ENCODE measurements at places on chromosomes 16 and 17.

DNA sequence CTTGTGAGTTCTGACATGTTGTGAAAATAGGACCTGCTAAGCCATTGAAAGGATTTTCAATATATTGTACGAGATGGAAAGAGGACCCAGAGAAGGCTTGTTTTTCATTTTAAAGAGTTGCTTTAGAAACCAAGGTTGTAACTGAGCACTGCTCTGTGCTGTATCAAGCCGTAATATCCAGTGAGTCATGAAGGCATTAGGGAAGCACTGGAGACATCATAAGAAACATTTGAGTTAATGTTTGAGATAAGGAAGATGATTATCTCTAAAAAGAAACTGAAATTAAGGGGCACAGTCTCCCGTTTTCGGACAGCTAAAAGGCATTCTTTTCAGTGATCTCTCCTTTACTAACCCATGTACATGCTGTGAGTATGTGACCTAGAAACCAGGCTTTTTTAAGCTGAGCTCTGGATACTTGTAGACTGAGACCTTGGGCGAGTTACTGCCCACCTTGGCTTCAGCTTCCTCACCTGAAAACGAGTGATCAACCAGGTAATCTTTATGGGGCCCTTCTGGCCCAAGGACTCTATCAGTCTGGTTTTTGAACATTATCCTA lies 149.2 kb upstream of the TBX2 start:
- DNase-seq, result no peak

- DNase-seq, result no peak
These were observed 1.1 kb upstream of the MYH11 start for GRCh38 chr16:15857724-15858560.

- DNase-seq, result no peak
These were observed 11.9 kb downstream of the C16orf86 start for GRCh38 chr16:67678354-67679023.

GRCh38 chr16:53067675-53068074 lies 12.9 kb downstream of the CHD9 start:
- no peak for DNase-seq

- no peak for DNase-seq
These were observed 83.9 kb downstream of the HIC1 start for GRCh38 chr17:2138761-2139160.

DNA sequence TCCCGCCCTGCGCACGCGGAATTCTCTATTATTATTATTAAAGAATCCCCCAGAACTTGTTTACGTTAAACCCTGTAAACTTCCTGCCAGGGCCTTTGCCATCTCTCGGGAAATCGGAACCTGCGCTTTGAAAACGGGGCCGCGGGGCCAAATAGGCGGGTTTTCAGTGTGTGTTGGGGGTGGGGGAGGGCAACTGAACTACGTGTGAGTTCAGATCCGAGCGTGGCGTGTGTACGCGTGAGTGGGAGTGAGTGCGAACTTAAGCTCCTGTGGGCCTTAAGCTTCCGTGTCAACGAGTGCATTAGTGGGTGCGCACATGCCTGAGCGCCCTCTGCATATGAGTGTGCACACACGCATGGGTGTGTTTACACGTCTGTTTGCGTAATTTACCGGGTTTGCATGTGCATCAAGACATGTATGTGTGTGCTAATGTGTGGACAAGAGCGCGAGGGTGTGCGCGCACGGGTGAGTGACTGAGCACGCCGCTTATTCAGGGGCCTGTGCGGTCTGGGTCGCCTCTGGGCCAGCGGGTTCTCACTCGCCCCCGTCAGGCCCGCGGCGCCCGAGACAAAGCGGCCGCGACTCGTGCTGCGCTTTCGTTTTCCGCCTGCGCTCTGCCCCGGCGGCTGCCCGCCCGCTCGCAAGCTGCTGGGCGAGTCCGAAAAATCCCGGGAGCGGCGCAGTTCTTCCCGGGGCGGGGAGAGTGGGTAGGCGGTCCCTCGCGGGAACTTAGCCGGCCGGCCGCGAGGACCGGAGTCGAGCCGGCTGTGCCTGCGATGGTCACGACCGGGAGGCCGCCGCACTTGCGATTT lies 1.2 kb upstream of the FOXF1 start:
- DNase-seq, result no peak

- no peak for DNase-seq
These were observed 185.5 kb downstream of the NTN1 start for GRCh38 chr17:9206741-9207332.

GRCh38 chr17:54191261-54191660 lies 368.5 kb downstream of the KIF2B start:
- DNase-seq, result no peak

- DNase-seq, result no peak
These were observed 482.7 kb upstream of the EEF2KMT start for GRCh38 chr16:5580296-5580695.

GRCh38 chr17:65287040-65287439 lies 149.9 kb downstream of the RGS9 start:
- DNase-seq, result no peak

- DNase-seq, result no peak
These were observed 370.1 kb downstream of the ZFHX3 start for GRCh38 chr16:72677662-72678447.

GRCh38 chr17:73293480-73293911 lies 18.3 kb downstream of the CDC42EP4 start:
- DNase-seq, result no peak

- DNase-seq, result no peak
These were observed 18.5 kb upstream of the GGA2 start for GRCh38 chr16:23528644-23529310.
